ENCODE measurements at places on chromosomes 2 and 18. TPM values are rescaled to one million over a fixed set of nuclear protein-coding genes. Genes with fewer than 3 reads are reported as not detected.

Gene SCG2
- 11.7 TPM for total RNA-seq

Gene CTLA4
- total RNA-seq, result not detected

Gene ST6GAL2
- total RNA-seq, result 1.9 TPM

Gene INO80C
- 5.2 TPM for total RNA-seq

Gene LRP1B
- total RNA-seq, result 1.2 TPM

Gene LONRF2
- total RNA-seq, result not detected

Gene USP40
- total RNA-seq, result 24.6 TPM

Gene STON1
- 7.5 TPM for total RNA-seq

Gene NYAP2
- under 0.01 TPM for total RNA-seq

Gene PECR
- 4.6 TPM for total RNA-seq

Gene LBX2
- total RNA-seq, result 0.64 TPM

Gene HRH4
- total RNA-seq, result not detected

Gene FAP
- 15.5 TPM for total RNA-seq

Gene GCC2
- total RNA-seq, result 13.2 TPM

Gene NEB
- total RNA-seq, result 1.9 TPM

Gene SLC11A1
- total RNA-seq, result 0.13 TPM

Gene CCDC74A
- 17.2 TPM for total RNA-seq

Gene DHRS9
- total RNA-seq, result 0.65 TPM

Gene YES1
- 77.9 TPM for total RNA-seq

Gene TSPYL6
- total RNA-seq, result not detected

Gene FOXD4L1
- total RNA-seq, result under 0.01 TPM

Gene SLC39A6
- total RNA-seq, result 33.1 TPM

Gene C2orf80
- total RNA-seq, result not detected

Gene ZNF804A
- 4.2 TPM for total RNA-seq

Gene M1AP
- total RNA-seq, result not detected

Gene PRADC1
- 26.4 TPM for total RNA-seq

Gene DCDC2C
- total RNA-seq, result not detected

Gene CUL3
- total RNA-seq, result 37.5 TPM

Gene ELOA2
- not detected for total RNA-seq

Gene TMEM178A
- 1.8 TPM for total RNA-seq

Gene CXCR1
- not detected for total RNA-seq

Gene ATP8B1
- 10.9 TPM for total RNA-seq

Gene SRD5A2
- not detected for total RNA-seq

Gene DPP4
- total RNA-seq, result 13.3 TPM

Gene STAT1
- total RNA-seq, result 29.1 TPM

Gene LBH
- total RNA-seq, result 39.8 TPM

Gene EFHD1
- 2.2 TPM for total RNA-seq

Gene SCYGR7
- not detected for total RNA-seq

Gene KHK
- 0.24 TPM for total RNA-seq

Gene CFAP65
- not detected for total RNA-seq

Gene SERPINB10
- total RNA-seq, result not detected

Gene ZNF396
- 0.78 TPM for total RNA-seq

Measured in epithelial cell of alveolus of lung (primary cell).